SJSA1 (cell line): ENCODE measurements at places on chromosomes 2 and 18. TPM values are rescaled to one million over a fixed set of nuclear protein-coding genes. Genes with fewer than 3 reads are reported as not detected.

GRCh38 chr2:212990697-212991096, 160.7 kb downstream of the IKZF2 start:
- no peak overlapping the region for H3K27ac ChIP-seq
- no peak overlapping the region for H3K4me3 ChIP-seq
- H3K27me3 ChIP-seq, result no peaks in the 10 kb centered on the region
- no peaks in the 10 kb centered on the region for H3K36me3 ChIP-seq
- H3K4me1 ChIP-seq, result no peaks in the 10 kb centered on the region
- no peak for DNase-seq

DNA sequence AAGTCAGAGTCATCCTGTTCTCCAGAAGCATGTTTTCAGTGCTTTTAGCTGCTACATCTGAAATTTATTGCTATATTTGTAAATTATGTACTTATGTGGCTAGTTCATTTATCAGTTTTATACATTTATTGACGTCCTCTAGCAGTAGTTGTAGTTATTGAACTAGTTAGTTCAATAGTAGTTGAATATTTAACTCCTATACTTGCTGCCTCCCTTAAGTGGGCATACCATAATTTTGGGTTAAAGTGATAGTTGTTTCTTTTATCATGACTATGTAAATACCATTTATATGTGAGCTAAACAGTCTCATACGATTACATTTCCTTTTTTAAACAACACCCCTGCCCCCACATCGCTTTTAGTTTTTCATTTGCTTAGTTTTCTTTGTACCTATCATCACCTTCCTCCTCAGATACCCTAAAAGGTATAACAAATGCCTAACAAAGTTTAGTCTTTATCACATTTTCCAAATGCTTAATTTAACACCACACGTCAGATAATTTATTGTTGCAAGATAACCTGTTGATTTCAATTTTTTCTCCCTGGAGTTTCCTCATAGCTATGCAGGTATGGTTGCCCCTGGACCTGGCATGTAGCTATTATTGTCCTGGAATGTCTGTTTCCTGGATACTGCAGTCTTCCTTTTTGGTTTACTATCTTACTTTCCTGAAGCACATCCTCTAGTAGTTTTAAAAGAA, 8.8 kb downstream of the MAP4K4 start:
- H3K27ac ChIP-seq, result no peak overlapping the region
- H3K36me3 ChIP-seq, result peaks cover 44% of the 10 kb centered on the region
- no peak overlapping the region for H3K4me3 ChIP-seq
- no peaks in the 10 kb centered on the region for H3K27me3 ChIP-seq

DNA sequence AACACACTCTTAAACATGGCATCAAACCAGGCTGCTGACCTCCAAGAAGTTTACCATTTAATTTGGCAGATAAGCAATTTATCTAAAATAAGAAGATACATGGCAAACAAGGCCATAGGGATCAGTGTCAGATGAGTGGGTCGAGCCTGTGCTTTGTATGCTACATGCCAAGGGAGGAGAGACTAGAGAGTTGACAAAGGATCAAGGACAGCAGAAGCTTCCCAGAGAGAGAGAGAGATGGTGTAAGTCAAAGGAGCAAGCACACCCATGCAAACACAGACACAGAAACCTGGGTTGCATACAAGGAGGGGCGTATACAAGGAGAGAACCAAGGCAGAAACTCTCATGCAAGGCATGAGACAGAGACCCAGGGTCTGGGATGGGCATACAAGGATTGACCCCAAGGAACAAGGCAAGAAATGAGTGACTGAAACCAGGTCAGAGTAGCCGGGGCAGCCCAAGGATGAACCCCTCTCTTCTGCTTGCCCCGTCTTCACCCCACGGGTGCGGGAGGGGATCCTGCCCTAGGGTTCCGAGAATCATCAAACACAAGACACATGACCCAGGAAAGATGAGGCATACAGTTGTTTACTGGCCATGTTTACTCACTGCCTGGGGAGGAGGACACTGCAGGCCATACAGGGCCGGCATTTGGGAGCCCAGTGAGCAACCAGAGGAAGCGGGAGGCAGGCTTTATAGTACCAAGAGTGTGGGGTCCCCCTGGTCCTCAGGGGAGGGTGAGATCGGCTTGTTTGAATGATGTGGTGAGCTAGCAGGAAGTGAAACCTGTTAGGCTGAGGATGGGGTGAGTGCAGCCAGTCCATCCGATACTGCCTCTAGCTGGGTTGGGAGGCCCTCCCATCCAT, 529.2 kb upstream of the ID2 start:
- H3K27ac ChIP-seq, result no peak overlapping the region
- H3K4me1 ChIP-seq, result peaks cover 32% of the 10 kb centered on the region
- no peak for DNase-seq
- H3K4me3 ChIP-seq, result no peak overlapping the region
- no peaks in the 10 kb centered on the region for H3K36me3 ChIP-seq
- no peaks in the 10 kb centered on the region for H3K27me3 ChIP-seq

GRCh38 chr2:136738044-136738443, 27.3 kb upstream of the THSD7B start:
- no peaks in the 10 kb centered on the region for H3K4me1 ChIP-seq
- H3K27ac ChIP-seq, result no peak overlapping the region
- H3K4me3 ChIP-seq, result no peak overlapping the region
- no peak for DNase-seq

- no peak for DNase-seq
- no peak overlapping the region for H3K27ac ChIP-seq
- H3K4me1 ChIP-seq, result no peaks in the 10 kb centered on the region
- H3K36me3 ChIP-seq, result no peaks in the 10 kb centered on the region
- no peak overlapping the region for H3K4me3 ChIP-seq
- no peaks in the 10 kb centered on the region for H3K27me3 ChIP-seq
Measured at GRCh38 chr2:218701806-218702205, 8.8 kb upstream of the TTLL4 start.

DNA sequence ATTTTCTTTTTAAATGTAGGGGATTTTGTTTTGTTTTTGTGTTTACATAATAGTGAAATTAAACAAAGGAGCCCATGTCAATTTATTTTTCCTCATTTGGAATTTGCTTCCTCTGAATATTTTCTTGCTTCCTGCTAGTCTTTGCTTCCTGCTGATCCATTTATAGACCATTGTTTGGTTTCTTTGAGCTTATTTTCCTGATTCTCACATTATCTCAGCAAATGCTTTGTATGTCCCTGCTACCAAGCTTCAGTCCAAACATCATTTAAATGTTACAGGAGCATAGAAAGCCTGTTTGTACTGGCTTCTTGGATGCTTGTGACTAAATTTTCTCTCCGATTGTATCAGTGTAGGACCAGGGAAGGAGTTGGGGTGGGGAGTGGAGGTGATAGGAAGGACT, 127.3 kb upstream of the IL1R2 start:
- H3K4me1 ChIP-seq, result peaks cover 8% of the 10 kb centered on the region
- H3K4me3 ChIP-seq, result no peak overlapping the region
- peak overlapping the region; percentile 17; the same call in 1 of the 2 replicates for H3K27ac ChIP-seq
- DNase-seq, result no peak

- H3K27me3 ChIP-seq, result no peaks in the 10 kb centered on the region
- no peak overlapping the region for H3K27ac ChIP-seq
- DNase-seq, result no peak
- no peaks in the 10 kb centered on the region for H3K4me1 ChIP-seq
- no peaks in the 10 kb centered on the region for H3K36me3 ChIP-seq
- no peak overlapping the region for H3K4me3 ChIP-seq
Measured at GRCh38 chr2:106332054-106332453, 136.2 kb downstream of the RGPD3 start.

- no peaks in the 10 kb centered on the region for H3K27me3 ChIP-seq
- H3K4me1 ChIP-seq, result peaks cover 24% of the 10 kb centered on the region
- peak within 1 kb of the TSS; percentile 99 for H3K27ac ChIP-seq
- DNase-seq, result peak; percentile 87
Measured at GRCh38 chr18:12307701-12308385, at the start of gene TUBB6. TSS of gene TUBB6 (plus strand) at chr18:12308241. CDS start at chr18:12308293, 52 bp downstream.

- no peak for DNase-seq
- H3K4me1 ChIP-seq, result peaks cover 42% of the 10 kb centered on the region
- H3K36me3 ChIP-seq, result no peaks in the 10 kb centered on the region
- no peaks in the 10 kb centered on the region for H3K27me3 ChIP-seq
Measured at GRCh38 chr2:200786423-200786822, 25.3 kb upstream of the BZW1 start.

DNA sequence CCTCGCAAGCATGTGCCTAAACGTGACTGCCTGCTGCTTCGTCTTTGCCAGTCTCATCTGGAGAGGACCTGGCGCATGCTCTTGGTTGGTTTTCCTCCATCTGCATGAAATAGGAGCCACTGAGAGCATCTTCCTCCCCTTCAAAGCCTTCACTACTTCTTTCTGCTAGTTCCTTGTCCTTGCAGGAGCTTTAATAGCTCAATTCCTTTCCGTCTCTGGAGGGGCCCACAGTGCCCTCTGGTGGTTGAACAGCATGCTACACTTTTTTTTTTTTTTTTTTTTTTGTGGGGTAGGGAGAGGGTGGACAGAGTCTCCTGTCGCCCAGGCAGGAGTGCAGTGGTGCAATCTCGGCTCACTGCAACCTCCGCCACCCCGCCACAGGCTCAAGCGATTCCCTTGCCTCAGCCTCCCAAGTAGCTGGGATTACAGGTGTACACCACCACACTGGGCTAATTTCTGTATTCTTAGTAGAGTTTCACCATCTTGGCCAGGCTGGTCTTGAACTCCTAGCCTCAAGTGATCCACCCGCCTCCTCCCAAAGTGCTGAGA, 59.6 kb downstream of the SP110 start:
- no peak overlapping the region for H3K4me3 ChIP-seq
- H3K27ac ChIP-seq, result no peak overlapping the region
- no peak for DNase-seq
- H3K36me3 ChIP-seq, result no peaks in the 10 kb centered on the region
- H3K27me3 ChIP-seq, result no peaks in the 10 kb centered on the region
- no peaks in the 10 kb centered on the region for H3K4me1 ChIP-seq

GRCh38 chr2:209577376-209578357, 153.8 kb downstream of the MAP2 start:
- H3K27ac ChIP-seq, result no peak overlapping the region
- H3K4me1 ChIP-seq, result no peaks in the 10 kb centered on the region
- no peaks in the 10 kb centered on the region for H3K27me3 ChIP-seq
- H3K4me3 ChIP-seq, result no peak overlapping the region
- DNase-seq, result no peak
- H3K36me3 ChIP-seq, result no peaks in the 10 kb centered on the region

GRCh38 chr2:111616651-111617218, 267.3 kb downstream of the ANAPC1 start:
- H3K27ac ChIP-seq, result no peak overlapping the region
- H3K27me3 ChIP-seq, result no peaks in the 10 kb centered on the region
- no peak for DNase-seq
- peaks cover 18% of the 10 kb centered on the region for H3K4me1 ChIP-seq
- H3K4me3 ChIP-seq, result no peak overlapping the region

- H3K4me3 ChIP-seq, result no peak overlapping the region
- no peaks in the 10 kb centered on the region for H3K36me3 ChIP-seq
- no peak overlapping the region for H3K27ac ChIP-seq
- peak; percentile 27 for DNase-seq
- peaks cover 3% of the 10 kb centered on the region; the same call in 1 of the 2 replicates for H3K27me3 ChIP-seq
- H3K4me1 ChIP-seq, result peaks cover 10% of the 10 kb centered on the region; the same call in 1 of the 2 replicates
Measured at GRCh38 chr18:13267431-13267873, 48.9 kb downstream of the LDLRAD4 start.

DNA sequence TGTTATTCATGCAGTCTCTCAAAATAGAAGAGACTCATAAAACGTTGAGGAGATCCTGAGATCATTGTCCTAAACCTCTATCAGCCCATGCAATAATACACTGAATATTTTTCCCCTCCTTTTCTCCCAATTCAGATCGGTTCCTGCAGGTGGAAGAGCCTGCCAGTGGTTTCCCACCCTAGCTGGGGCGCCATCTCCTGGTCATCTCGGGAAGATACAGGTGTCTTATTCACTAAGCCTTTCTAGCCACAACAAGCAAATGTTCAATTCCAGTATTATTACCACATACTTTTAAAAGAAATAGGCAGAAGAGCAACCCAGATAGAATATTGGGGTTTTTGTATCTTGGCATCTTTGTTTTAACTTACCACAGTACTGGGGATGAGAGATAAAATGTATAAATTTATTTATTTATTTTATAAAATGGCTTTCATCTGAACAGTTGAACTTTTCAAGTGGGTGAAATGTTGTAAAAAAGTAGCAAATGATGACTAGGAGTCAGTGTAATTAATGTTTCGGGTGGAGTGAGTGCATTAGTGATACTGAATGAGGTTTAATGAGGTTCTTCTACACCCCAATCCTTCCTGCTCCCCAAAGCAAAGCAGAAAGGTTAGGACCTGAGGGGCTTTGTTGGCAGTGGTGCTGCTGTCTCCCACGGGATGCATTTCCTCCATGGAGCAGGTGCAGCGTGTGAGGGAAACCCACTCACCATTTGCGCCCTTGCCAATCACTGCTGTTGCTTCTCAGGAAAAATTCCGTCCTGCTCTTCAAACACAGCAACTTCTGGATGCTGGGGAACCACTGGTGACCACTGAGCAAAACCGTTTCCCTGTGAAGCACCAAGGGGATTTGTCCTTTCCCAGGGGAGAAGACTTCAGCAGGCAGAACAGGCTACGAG, 147.1 kb upstream of the FHL2 start:
- H3K27ac ChIP-seq, result no peak overlapping the region
- no peaks in the 10 kb centered on the region for H3K4me1 ChIP-seq
- peak; percentile 66 for DNase-seq
- H3K36me3 ChIP-seq, result no peaks in the 10 kb centered on the region

HOXD8 gene
- total RNA-seq, result 13.0 and 16.8 TPM in 2 replicates

CMPK2 gene
- total RNA-seq, result 0.55 and 3.1 TPM in 2 replicates

C18orf54 gene
- 5.3 and 10.2 TPM in 2 replicates for total RNA-seq

ABCG8 gene
- total RNA-seq, result not detected in 2 replicates

FAM228A gene
- not detected in 2 replicates for total RNA-seq
